ENCODE measurements at places on chromosomes 16 and 17. TPM values are rescaled to one million over a fixed set of nuclear protein-coding genes. Genes with fewer than 3 reads are reported as not detected.

DNA sequence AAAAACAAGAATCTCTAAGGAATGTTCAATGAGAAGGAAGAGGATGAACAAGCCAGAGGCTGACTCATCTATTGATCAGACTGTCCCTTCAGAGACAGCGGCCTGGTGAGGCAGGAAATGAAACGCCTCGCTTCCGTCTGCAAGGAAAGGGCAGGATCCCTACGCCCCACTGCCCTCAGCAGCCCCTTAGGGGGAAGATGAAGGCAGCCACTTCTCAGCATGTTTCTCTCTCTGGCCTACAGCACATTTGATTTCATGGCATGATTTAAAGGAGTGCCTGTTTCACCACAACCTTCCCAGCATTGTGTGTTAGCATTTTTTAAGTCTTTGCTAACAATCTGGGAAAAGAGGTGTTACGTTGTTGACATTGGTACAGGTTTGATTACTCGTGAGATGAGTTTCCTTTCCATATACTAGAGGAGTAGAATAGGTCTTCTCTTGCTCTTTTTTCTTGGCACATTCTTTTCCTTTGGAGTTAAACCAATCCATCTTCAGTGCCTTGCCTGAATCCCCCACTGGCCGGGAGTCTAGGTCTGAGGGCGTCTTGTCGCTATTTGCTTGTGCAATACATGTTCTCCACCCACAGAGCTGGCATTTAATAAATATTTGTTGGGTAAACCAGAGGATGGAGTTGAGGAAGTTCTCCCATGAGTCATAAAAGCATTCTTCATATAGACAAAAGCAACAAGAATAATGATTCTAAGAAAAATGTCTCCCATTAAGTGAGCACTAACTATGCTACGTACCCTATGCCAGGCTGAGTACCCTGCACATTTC lies 47.4 kb downstream of the RBFOX3 start:
- no peaks in the 10 kb centered on the region for H3K36me3 ChIP-seq
- no peak overlapping the region for H3K27ac ChIP-seq
- no peak for DNase-seq
- no peak overlapping the region for H3K4me3 ChIP-seq
- no peaks in the 10 kb centered on the region for H3K4me1 ChIP-seq

GRCh38 chr16:69064124-69064763 lies 41.2 kb upstream of the HAS3 start:
- no peaks in the 10 kb centered on the region for H3K4me1 ChIP-seq
- H3K4me3 ChIP-seq = no peak overlapping the region
- no peak overlapping the region for H3K27ac ChIP-seq
- H3K27me3 ChIP-seq = no peaks in the 10 kb centered on the region
- no peak for DNase-seq
- no peaks in the 10 kb centered on the region for H3K36me3 ChIP-seq

DNA sequence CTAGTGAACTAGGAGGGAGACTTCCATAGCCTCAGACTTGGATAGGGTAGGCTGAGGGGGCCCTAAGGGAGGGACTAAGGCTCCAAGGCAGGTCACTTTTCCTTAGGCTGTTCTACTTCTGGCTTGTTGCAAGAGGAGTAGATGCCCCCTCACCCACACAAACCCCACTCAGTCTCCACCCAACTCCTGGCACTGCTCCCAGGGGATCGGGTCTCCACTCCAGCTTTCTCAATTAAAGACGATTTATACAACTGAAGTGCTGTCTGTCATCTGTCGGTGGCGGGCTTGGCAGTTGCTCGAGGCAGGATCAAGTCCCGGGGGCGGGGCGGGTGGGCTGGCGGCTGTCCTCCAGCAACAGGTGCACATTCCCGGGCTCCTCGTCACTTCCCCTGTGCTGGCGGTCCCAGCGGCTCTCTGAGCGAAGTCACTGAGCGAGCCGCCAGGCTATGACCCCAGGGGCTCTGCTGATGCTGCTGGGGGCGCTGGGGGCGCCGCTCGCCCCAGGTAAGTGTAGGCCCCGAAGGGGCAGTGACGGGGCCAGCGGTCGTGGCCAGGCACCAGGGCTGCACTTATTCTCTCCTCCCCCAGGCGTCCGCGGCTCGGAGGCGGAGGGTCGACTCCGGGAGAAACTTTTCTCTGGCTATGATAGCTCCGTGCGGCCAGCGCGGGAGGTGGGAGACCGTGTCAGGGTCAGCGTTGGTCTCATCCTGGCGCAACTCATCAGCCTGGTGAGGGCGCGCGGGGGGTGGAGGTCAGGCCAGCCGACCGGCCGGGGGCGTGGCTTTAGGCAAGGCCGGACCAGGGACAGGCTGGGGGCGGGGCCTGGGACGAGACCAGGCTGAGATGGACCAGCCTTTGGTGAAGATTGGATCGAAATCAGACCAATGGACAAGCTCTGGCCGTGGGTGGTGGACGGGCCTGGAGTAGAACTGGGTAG lies at the start of gene CHRNB1:
CHRNB1 (plus strand) TSS at position 380 of the 937 bp plus-strand sequence; CDS start at position 447, 67 bp downstream.
- peaks cover 4% of the 10 kb centered on the region for H3K4me1 ChIP-seq
- peak within 1 kb of the TSS; percentile 30 for H3K4me3 ChIP-seq
- no peak for DNase-seq
- H3K27ac ChIP-seq = no peak within 1 kb of the TSS
- H3K36me3 ChIP-seq = no peaks in the 10 kb centered on the region
- peaks cover 34% of the 10 kb centered on the region for H3K27me3 ChIP-seq

GRCh38 chr16:56983211-56983751 lies 6.1 kb upstream of the NLRC5 start:
- no peak for DNase-seq
- peak overlapping the region; percentile 46 for H3K27ac ChIP-seq
- peaks cover 52% of the 10 kb centered on the region for H3K4me1 ChIP-seq
- no peaks in the 10 kb centered on the region for H3K27me3 ChIP-seq
- no peak overlapping the region for H3K4me3 ChIP-seq

DNA sequence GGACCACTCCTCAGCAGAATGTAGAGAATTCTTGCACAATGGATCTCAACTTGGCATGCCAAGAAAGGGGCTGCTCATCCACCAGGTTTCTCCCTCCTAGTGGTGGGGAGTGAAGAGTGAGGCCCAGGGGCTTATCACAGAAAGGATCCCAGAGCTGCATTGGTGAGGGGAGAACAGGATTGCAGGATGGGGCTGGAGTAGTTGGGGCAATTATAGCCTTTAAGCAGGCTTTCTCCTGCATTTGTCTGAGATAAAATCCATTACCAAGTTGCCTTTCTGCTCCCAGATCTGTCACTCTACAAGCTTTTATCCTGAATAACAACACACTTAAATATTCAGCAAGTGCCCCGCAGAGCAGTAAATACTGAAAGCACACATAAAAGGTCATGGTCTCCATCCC lies 130.8 kb upstream of the CES5A start:
- no peak overlapping the region for H3K27ac ChIP-seq
- H3K27me3 ChIP-seq = no peaks in the 10 kb centered on the region
- no peaks in the 10 kb centered on the region for H3K36me3 ChIP-seq
- H3K4me3 ChIP-seq = no peak overlapping the region

- no peak for DNase-seq
- no peaks in the 10 kb centered on the region for H3K27me3 ChIP-seq
Observed at GRCh38 chr16:81181013-81181720, 57.3 kb upstream of the BCO1 start.

The KRTAP4-3 gene
- total RNA-seq = not detected

The COA3 gene
- total RNA-seq = 48.1 TPM

All from naive thymus-derived CD4-positive, alpha-beta T cell (primary cell).